ENCODE measurements at places on chromosomes 1 and 21.
A peak's percentile ranks its signal among the peaks of the same experiment; 100 is the strongest.

GRCh38 chr1:54475946-54476516 is 69.8 kb upstream of the SSBP3 start:
- DNase-seq, result no peak

DNA sequence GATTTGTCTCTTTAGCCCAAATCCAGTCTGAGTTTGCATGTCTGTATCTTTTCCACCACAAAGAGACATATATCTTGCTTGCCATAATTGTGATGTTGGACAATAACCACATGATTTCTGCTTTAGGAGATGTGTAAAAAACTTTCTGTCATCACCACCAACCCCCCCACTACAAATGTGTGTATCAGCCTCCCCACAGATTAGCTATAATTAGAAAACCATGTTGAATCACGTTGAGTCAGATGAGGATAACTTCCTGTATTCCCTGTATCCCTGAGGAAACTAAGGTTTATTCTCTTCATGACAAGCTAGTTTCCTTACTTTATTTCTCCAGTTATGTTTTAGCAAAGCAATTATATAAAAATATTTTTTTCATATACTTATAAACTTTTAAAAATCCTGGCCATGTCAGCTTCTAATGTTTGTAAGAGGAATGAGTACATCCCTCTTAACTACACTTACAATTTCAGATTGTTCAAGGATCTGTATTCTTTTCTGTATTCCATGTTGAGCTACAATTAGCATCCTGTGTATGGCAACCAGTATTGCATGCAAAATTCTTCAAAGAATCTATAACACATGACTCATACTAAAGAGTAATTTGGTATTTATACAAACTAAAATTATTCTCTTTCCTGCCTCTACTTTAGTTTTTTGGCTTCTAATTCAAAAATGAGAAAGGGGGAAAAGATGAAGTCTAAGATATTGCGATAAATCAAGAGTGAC is 143.0 kb downstream of the FMN2 start:
- no peak for DNase-seq

- no peak for DNase-seq
These were observed 3.2 kb downstream of the KLF18 start for GRCh38 chr1:44138239-44138638.

GRCh38 chr1:20359451-20360330 is 69.0 kb downstream of the VWA5B1 start:
- no peak for DNase-seq

DNA sequence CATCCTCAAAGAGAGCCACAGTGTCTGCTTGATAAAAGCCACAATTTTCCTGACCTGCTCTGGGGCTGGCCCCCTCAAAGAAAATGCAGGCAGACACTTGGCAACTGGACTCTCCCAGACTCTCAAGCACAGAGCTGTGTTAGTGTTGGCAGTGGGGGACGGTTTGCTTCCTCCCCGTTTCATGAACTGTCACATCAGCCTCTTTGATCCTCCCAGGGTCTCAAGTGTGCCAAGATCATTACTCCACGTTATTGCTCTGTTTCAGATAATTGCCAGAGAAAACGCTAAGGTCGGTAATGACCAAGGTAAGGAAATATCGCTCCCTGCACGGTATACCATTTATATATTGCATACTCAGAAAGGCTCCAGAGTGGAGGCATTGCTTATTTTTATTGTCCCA is 138.8 kb downstream of the NTMT2 start:
- no peak for DNase-seq

DNA sequence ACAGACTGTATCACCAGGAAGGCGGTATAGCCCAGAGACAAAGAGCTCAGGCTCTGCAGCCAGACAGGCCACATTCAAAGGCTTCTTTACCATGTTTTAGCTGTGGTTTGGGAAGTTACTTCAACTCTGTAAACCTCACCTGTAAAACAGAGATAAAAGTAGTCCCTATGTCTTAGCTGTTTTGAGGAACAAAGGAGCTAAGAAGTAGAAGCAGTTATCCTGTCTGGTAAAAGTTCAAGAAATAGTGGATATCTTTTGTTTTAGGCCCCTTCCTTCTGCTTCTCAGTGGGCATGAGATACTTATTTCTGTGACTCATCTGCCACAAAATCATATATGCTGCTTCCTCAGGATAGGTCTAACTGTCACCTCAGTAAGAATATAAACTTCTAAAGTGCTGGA is 6.5 kb downstream of the CD34 start:
- DNase-seq, result no peak

DNA sequence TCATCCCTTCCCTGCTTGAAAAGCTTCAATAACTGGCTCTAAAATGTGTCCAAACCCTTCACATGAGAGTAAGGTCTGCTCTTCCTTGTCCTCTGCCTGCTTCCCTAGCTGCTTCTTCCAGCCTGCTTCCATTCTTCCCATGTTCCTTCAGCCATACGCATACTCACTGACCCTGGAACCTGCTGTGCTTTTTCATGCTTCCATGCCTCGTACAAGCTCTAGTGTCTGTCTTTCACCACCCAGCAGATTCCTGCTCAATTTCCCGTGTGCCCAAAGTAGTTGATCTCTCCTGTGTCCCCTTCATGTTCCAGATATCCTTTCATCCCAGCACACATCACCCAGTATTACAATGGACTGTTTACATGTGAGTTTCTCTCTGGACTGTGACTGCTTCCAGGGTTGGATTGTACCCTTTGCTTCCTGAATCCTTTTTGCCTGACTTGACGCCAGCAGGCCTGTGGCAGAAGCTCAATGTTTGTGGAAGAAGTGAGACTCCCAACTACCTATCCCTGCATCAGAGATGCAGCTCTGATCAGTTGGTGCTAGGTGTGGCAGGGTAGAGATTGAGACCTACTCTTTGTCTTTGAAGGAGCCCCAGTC is 35.9 kb upstream of the RNF19B start:
- DNase-seq, result no peak

DNA sequence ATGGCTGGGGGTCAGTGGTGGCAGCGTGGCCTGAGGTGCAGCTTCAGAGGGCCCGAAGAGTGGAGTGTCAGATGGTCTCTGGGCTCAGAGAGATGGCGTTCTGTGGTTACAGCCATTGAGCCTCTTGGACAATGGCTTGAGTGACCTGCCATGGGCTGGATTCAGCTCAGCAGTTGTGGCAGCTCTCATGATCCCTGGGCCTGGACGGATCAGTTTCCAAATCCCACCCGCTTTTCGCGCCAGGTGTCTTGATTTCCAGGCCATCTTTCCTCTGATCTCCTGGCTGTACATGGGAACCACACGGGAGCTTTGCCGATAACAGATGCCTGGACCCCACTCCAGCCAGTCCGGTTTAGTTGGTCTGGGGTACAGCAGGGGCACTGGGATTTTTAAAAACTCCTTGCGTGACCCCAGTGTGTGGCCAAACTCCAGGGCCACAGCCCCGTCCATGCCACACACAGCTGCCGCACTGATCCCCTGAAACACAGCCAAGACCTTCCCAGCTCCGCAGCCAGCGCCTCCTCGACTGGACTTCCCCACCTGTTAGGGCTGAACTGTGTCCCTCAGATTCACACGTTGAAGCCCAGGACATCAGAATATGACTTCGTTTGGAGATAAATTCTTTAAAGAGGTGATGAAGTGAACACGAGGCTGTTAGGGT is 67.9 kb downstream of the ATP5PO start:
- no peak for DNase-seq

- DNase-seq, result no peak
These were observed 37.7 kb downstream of the DHRS3 start for GRCh38 chr1:12580054-12580887.

GRCh38 chr1:226643177-226643576 is 94.6 kb downstream of the STUM start:
- peak; percentile 49 for DNase-seq

DNA sequence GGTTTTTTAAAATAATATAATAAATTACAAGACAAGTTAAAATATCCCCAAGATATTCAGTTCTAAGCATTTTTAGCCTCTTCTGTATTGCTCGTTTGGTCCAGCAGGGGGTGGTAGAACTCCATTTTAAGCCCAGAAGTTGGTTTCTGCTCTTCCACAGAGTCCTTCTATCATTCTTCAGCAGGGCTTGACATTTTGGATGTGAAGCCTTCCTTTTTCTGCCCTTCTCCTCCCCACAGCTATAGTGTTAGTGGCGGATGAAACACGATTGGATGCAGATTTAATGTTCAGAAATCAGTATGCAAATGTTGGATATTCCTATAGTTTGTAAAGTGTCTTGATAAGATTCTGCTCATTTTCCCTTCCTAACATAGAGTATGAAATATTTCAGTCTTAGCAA is 1.4 kb downstream of the NCAM2 start:
- DNase-seq, result no peak

DNA sequence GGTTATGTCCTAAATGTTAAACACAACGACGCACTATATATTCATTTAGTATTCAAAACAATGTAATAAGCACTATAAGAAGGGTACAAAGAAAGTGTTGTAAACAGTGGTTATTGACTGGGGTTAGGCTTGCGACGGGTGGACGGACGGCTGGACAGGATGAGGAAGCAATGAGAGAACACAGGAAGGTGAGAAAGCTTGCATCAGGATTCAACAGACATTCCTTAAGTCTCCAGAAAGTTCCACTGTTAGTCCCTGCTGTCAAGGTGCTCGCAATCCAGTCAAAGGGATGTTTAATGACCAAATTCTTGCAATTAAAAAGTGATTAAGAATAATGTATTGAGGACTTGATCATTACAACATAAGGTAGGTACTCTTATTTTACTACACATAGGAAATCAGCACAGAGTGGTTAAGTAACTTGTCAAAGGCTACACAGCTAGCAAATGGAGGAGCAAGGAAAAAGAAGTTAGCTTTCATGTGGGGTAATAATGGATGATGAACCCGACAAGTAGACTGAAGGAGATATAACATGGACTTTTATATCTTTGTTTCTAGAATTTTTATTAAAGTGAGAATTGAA is 994 bp upstream of the ACBD6 start:
- no peak for DNase-seq

DNA sequence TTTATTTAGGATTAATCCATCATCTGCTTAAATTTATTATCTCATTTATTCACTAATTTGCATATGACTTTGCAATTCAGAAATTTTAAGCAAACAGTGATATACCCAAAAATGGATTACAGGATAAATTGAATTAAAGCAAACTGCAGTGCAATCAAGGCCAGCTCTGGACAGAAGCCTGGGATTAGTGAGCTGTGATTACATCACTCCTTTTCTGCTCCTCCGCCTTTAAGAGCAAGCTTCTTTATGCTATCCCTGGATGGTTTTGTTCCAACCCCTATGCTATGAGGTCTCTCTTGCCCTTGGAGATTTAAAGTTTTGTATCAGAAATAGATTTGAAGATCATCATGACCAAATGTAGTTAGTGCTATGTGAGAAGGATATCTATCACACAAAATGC is 32.6 kb downstream of the GPR52 start:
- no peak for DNase-seq

- DNase-seq, result no peak
These were observed 562 bp downstream of the MAP7D1 start for GRCh38 chr1:36156329-36157114.

DNA sequence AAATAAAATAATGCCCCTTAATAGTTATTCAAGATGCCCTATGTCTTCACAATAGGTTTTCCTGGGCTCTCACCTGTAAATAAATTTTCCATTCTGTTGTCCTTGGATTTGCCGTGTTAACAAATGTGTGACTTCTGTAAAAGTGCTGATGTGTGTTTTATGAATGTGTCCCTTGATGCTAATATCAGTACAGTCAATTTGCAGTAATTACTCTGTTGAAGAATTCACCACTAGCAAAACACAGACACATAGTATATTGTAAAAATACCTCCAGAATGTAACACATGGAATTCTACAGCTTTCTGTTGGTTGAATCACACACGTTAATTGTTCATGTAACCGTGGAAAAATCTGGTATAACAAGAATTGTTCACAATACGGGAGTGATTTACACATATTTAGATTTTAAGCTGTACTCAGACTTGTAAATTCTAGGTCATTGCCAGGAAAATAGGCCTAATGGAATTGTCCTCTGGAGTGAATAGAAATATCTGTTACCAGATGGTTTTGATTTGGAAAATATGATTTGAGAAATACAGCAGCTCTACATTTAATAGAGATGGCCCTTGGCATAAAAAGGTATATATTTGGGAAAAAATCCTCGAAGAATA is 36.7 kb upstream of the KCNK2 start:
- DNase-seq, result no peak

GRCh38 chr1:157985473-157985872 is 8.0 kb upstream of the KIRREL1 start:
- DNase-seq, result no peak

DNA sequence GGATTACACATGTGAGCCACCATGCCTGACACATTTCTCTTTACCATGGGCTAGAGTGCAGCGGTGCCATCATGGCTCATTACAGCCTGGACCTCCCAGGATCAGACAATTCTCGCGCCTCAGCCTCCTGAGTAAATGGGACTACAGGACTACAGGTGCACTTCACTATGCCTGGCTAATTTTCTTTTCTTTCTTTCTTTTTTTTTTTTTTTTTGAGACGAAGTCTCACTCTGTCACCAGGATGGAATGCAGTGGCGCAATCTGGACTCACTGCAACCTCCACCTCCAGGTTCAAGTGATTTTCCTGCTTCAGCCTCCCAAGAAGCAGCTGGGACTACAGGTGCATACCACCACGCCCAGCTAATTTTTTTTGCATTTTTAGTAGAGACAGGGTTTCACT is 14.8 kb upstream of the KIF1B start:
- DNase-seq, result no peak

GRCh38 chr1:175976865-175977642 is 230.0 kb downstream of the COP1 start:
- no peak for DNase-seq

DNA sequence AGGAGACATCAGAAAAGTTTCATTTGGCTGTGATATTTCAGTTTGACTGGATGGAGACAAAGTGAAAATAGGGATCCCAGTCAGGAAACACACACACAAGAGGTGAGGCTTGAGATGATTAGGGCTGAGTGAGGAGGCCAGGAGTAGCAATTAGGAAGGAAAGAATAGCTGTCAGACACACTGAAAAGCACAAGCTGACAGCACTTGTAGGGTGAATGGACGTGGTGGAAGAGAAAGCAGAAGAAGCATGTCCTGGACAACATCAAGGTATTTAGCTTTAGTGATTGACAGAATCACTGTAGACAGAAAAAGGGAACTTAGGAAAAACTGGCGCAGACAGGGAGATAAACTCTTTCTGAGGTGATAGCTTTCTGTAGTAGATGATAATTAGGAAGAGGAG is 347.7 kb downstream of the TGFB2 start:
- DNase-seq, result no peak

GRCh38 chr1:31198150-31198549 is 41.5 kb downstream of the NKAIN1 start:
- DNase-seq, result no peak

GRCh38 chr1:174209347-174210187 is 50.2 kb downstream of the RABGAP1L start:
- DNase-seq, result no peak

Data from activated T-helper 1 cell treated with anti-CD3 and anti-CD28 coated beads, Interleukin-2, amount 50 U/mL, for 16 hours (primary cell).